ENCODE measurements at places on chromosomes 3 and 15. TPM values are rescaled to one million over a fixed set of nuclear protein-coding genes. Genes with fewer than 3 reads are reported as not detected.

The TMEM207 gene
- total RNA-seq, result not detected

The EPHB3 gene
- total RNA-seq, result 15.5 TPM

The GANC gene
- total RNA-seq, result 13.7 TPM

The EXD1 gene
- total RNA-seq, result not detected

The ESYT3 gene
- 0.16 TPM for total RNA-seq

The NPAP1 gene
- total RNA-seq, result under 0.01 TPM

The NR2E3 gene
- 0.09 TPM for total RNA-seq

The AQR gene
- 14.3 TPM for total RNA-seq

The STAC gene
- total RNA-seq, result not detected

The RNF7 gene
- total RNA-seq, result 32.9 TPM

The AMOTL2 gene
- total RNA-seq, result 48.1 TPM

The GLDN gene
- total RNA-seq, result 90.2 TPM

The PTH1R gene
- 0.77 TPM for total RNA-seq

The NKIRAS1 gene
- total RNA-seq, result 10.4 TPM

The CCDC39 gene
- 0.52 TPM for total RNA-seq

The SEMA7A gene
- 5.8 TPM for total RNA-seq

The BFSP2 gene
- not detected for total RNA-seq

The UBE3A gene
- total RNA-seq, result 55.8 TPM

The CACNA2D3 gene
- total RNA-seq, result not detected

The SCN5A gene
- under 0.01 TPM for total RNA-seq

The CHCHD4 gene
- total RNA-seq, result 9.5 TPM

The NRROS gene
- total RNA-seq, result 0.63 TPM

The ZNF385D gene
- 1.5 TPM for total RNA-seq

The CYP19A1 gene
- 1.8 TPM for total RNA-seq

The AGBL1 gene
- total RNA-seq, result not detected

The LSMEM2 gene
- total RNA-seq, result not detected

The CYP11A1 gene
- 0.79 TPM for total RNA-seq

The FBXL22 gene
- total RNA-seq, result 0.16 TPM

The PPP4R2 gene
- 46.8 TPM for total RNA-seq

The CSPG5 gene
- total RNA-seq, result 0.09 TPM

The JMJD7 gene
- 0.79 TPM for total RNA-seq

The DISP2 gene
- 0.16 TPM for total RNA-seq

The SCN11A gene
- not detected for total RNA-seq

The SAXO2 gene
- total RNA-seq, result 0.32 TPM

The TICRR gene
- total RNA-seq, result 0.32 TPM

The IL5RA gene
- under 0.01 TPM for total RNA-seq

The SLC12A8 gene
- 2.8 TPM for total RNA-seq

The HYAL1 gene
- total RNA-seq, result 2.7 TPM

The TRIM42 gene
- not detected for total RNA-seq

The KLF15 gene
- total RNA-seq, result 0.69 TPM

The OR5AC2 gene
- not detected for total RNA-seq

The TRAT1 gene
- total RNA-seq, result not detected

The EPHB1 gene
- 0.63 TPM for total RNA-seq

The HYKK gene
- 1.7 TPM for total RNA-seq

The ATP8B4 gene
- 29.4 TPM for total RNA-seq

The P3H2 gene
- total RNA-seq, result 2.6 TPM

The LIPC gene
- 4.0 TPM for total RNA-seq

The SNTN gene
- not detected for total RNA-seq

The WDR82 gene
- total RNA-seq, result 56.0 TPM

The KNG1 gene
- total RNA-seq, result not detected

The COX17 gene
- total RNA-seq, result 17.4 TPM

The TRPM1 gene
- not detected for total RNA-seq

Measured in bronchial smooth muscle cell (primary cell).